ENCODE measurements at places on chromosomes 13 and 19.
A peak's percentile ranks its signal among the peaks of the same experiment; 100 is the strongest.

DNA sequence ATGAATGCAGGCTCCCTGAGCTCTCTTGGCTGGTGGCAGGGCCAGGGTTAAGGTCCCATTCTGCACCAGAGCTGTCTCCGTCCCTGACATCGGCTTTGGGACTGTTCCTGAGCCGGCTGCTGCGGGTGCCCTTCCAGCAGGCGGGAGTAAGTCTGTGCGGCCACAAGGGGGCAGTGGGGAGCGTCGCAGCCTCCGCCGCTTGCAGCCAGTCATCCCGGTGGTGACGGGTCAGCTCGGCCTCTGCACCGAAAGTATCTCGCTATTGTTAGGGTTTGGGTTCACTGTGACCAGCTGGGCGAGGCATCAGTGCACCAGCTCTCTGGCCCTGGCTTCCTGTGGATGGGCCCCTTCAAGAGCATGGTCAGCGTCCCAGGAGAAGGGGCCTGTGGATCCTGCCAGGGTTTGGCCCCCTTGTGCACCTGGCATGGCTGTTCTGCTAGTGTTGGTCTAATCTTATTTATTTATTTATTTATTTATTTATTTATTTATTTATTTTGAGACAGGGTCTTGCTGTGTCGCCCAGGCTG, 15.1 kb downstream of the NDUFB7 start:
- peak; percentile 91 for DNase-seq
- no peaks in the 10 kb centered on the region for H3K27me3 ChIP-seq
- no peak overlapping the region for H3K4me3 ChIP-seq
- H3K36me3 ChIP-seq = peaks cover 4% of the 10 kb centered on the region
- H3K27ac ChIP-seq = no peak overlapping the region

- peak; percentile 58 for DNase-seq
- peaks cover 12% of the 10 kb centered on the region for H3K4me1 ChIP-seq
- peaks cover 4% of the 10 kb centered on the region for H3K36me3 ChIP-seq
- H3K27me3 ChIP-seq = no peaks in the 10 kb centered on the region
- no peak overlapping the region for H3K4me3 ChIP-seq
Observed at GRCh38 chr19:45505151-45505995, 1.9 kb upstream of the VASP start.

- no peak overlapping the region for H3K27ac ChIP-seq
- no peaks in the 10 kb centered on the region for H3K36me3 ChIP-seq
- no peak overlapping the region for H3K4me3 ChIP-seq
- H3K4me1 ChIP-seq = no peaks in the 10 kb centered on the region
- no peaks in the 10 kb centered on the region for H3K27me3 ChIP-seq
Observed at GRCh38 chr19:23406721-23407120, 11.4 kb upstream of the ZNF91 start.

- H3K4me1 ChIP-seq = no peaks in the 10 kb centered on the region
- H3K27ac ChIP-seq = no peak overlapping the region
- no peaks in the 10 kb centered on the region for H3K36me3 ChIP-seq
- no peaks in the 10 kb centered on the region for H3K27me3 ChIP-seq
- DNase-seq = no peak
Observed at GRCh38 chr19:41533671-41534215, 42.2 kb upstream of the CEACAM21 start.

- H3K36me3 ChIP-seq = no peaks in the 10 kb centered on the region
- H3K27ac ChIP-seq = no peak overlapping the region
- no peak overlapping the region for H3K4me3 ChIP-seq
- H3K4me1 ChIP-seq = no peaks in the 10 kb centered on the region
- DNase-seq = no peak
Observed at GRCh38 chr13:81577601-81578195, 1236.8 kb upstream of the SPRY2 start.

DNA sequence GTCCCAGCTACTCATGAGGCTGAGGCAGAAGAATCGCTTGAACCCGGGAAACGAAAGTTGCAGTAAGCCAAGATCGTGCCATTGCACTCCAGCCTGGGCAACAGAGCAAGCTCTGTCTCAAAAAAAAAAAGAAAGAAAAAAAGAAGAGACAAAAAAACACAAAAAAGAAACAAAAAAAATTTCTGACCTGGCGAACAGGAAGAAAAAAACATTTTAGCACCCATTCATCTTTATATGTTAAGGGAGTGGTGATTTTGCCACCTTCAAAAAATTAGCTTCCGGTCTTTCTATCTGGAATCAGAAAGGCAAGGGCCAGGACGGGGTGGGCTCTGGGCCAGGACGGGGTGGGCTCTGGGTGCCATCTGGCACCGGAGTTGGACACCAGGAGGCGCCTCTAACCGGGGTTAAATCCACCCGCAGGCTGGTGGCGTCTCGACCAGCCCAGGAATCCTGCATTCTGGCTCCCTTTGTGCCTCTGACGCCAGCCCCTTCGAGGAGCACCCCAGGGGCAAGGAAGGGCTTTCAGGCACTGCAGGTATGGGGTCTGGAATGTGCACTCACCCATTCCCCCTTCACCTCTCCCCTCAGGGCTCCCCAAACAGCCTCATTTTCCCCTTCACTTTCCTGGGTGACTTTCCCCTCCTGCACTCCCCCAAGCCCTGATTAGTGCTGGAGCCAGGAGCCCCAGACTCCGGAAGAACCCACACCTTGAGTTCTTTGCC, 10.4 kb upstream of the ZSWIM4 start:
- peak overlapping the region; percentile 73 for H3K27ac ChIP-seq
- no peak overlapping the region for H3K4me3 ChIP-seq
- no peaks in the 10 kb centered on the region for H3K27me3 ChIP-seq
- DNase-seq = peak; percentile 79

DNA sequence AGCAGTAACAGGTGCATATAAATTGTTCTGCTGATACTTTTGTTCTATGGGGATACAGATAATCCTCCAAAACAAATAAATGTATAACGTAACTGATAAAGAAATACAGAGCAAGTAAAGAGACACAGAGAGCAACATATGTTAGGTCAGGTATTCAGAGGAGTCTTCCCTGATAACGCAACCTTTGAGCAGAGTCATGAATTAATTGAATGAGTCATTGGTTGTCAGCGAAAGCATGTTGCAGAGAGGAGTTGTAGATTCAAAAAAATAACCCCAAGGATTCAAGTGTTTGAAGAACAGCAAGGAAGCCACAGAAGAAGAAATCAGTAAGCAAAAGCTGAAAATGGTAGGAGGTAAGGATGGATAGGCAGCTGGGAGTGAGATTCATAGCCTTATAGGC, 245.2 kb downstream of the TBC1D4 start:
- H3K4me1 ChIP-seq = no peaks in the 10 kb centered on the region
- H3K36me3 ChIP-seq = peaks cover 2% of the 10 kb centered on the region
- DNase-seq = no peak
- no peak overlapping the region for H3K4me3 ChIP-seq
- no peaks in the 10 kb centered on the region for H3K27me3 ChIP-seq

DNA sequence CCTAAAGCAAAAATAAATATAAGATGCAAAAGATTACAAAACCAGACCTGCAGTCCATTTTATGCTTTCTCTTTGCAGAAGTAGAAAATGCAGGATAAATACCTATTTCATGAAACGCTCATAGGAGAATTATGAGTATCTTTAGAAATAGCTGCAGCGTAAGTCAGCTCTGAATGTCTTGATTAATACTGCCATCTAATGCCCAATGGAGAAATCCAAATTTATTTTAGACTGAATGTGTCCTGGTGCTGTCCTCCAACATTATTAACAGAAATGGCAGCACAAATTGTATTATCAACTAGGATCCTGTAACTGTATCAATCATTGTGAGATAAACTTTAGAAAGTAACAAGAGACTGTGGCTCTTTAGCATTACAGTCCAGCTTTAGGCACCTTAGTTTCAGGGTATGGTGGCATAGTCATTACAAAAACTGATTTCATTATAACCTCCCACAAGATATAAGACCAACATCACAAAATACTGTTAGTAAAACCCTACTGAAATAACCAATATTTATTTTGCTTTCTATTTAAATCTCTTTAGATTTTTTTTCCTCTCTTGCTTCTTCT, 162.1 kb upstream of the MIR17HG start:
- H3K4me3 ChIP-seq = no peak overlapping the region
- no peak for DNase-seq
- H3K27ac ChIP-seq = no peak overlapping the region
- no peaks in the 10 kb centered on the region for H3K27me3 ChIP-seq
- no peaks in the 10 kb centered on the region for H3K36me3 ChIP-seq

DNA sequence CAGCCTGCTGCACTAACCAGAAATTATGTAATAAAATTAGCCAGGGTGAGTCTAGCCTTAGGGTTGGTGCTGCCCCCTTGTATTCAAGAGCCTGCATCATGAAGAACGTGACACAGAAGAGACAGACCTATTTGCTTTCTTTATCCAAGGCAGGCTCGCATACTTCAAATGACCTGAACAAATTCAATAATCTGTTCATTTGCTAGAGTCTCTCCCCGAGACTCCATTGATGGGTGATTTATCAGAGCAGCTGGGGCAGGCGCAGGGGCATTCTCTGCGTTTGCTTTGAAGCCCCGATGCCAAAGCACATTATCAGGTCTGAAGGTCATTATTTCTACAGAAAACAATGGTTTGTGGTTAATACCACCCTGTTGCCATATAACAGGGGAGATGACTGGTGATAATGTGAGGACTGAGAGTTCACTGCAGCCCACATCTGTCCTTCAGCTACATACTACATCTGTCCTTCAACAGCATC, 520.3 kb downstream of the DIAPH3 start:
- DNase-seq = no peak
- no peak overlapping the region for H3K27ac ChIP-seq
- no peaks in the 10 kb centered on the region for H3K27me3 ChIP-seq
- peaks cover 13% of the 10 kb centered on the region for H3K4me1 ChIP-seq
- H3K36me3 ChIP-seq = no peaks in the 10 kb centered on the region

DNA sequence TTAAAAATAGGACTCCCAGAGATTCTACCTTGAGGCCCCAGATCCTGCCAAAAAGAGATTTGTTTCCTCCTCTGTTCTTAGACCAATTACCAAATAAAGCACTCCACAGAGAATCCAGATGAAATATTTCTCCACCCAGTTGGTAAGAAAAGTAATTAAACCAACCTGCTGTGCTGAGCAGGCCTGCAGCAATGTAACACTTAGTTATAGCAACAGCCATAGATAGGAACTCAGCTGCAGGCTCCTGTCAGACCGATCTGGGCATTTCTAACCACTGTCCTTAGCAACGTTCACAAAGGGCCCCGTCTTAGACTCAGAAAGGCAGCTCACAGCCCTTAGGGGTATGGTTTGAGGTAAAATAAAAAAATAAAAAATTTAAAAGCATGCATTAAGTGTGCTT, 271.1 kb downstream of the KCNRG start:
- H3K4me3 ChIP-seq = no peak overlapping the region
- H3K36me3 ChIP-seq = no peaks in the 10 kb centered on the region
- H3K4me1 ChIP-seq = no peaks in the 10 kb centered on the region

GRCh38 chr19:49335071-49335783, at the start of gene CD37:
CD37 (plus strand) TSS chr19:49335406; CDS start chr19:49335541, 135 bp downstream.
- peaks cover 7% of the 10 kb centered on the region for H3K36me3 ChIP-seq
- H3K27ac ChIP-seq = no peak within 1 kb of the TSS
- no peak for DNase-seq
- H3K4me3 ChIP-seq = no peak within 1 kb of the TSS
- H3K4me1 ChIP-seq = peaks cover 15% of the 10 kb centered on the region

DNA sequence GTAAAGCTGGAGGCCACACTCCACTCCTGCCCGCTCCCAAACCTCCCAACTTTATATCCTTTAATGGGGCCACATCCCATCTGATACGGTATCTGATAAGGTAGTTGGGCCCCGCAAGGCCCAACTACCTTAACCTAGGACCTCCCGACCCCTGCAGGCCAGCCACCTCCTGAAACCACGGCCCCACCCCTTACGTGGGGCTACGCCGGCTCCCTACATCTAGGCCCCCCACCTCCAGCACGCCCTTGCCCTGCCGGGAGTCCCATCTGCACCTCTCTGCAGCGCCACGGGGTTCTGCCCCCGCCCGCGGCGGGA, 2.2 kb downstream of the IGFLR1 start:
- no peak for DNase-seq
- peaks cover 12% of the 10 kb centered on the region for H3K4me1 ChIP-seq
- peaks cover 40% of the 10 kb centered on the region for H3K36me3 ChIP-seq

DNA sequence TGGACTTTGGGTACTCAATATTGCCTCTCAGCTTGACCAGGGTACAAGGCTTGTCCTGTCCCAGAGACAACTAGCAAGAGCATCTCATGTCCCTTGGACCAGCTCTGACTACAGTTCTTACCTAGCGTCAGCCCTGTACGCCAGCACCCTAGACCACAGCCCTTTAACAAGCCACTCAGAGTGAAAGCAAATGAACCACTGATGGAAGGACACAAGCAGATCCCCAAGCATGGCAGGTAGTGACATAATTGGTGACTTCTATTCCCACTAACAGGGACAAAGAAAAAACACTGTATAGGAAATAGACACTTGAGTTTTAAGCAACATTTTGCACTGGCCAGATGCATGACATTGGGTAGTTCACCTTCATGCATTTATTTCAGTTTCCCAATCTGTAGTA, 8.8 kb upstream of the LRCH1 start:
- no peak overlapping the region for H3K27ac ChIP-seq
- H3K4me3 ChIP-seq = no peak overlapping the region
- no peaks in the 10 kb centered on the region for H3K36me3 ChIP-seq
- H3K4me1 ChIP-seq = peaks cover 8% of the 10 kb centered on the region

DNA sequence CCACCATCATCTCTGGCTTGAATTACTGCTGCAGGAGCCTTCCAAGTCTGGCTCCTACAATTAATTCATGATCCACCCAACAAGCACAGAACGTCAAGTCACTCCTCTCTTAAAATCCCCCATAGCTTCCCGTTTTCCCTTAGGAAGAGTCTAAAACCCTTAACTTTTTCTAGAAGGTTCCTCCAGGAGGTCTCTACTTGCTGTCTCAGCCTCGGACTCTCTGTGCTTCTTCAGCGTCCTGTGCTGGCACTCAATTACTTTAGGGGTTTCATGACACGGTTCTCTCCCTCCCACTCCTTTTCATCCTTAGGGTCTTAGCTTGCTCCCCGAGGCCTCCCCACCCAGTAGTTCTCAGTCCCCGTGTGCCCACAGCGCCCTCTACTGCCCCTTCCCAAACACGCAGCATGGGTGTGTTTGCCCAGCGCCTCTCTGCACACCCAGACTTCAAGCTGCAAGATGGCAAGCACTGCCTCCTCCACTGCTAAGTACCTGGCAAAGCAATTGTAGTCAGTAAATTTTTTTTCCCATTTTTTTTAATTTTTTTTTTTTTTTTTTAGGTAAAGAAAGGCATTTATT, 25.8 kb upstream of the MAP3K10 start:
- H3K36me3 ChIP-seq = no peaks in the 10 kb centered on the region
- no peaks in the 10 kb centered on the region for H3K4me1 ChIP-seq
- H3K27me3 ChIP-seq = no peaks in the 10 kb centered on the region
- DNase-seq = peak; percentile 10
- H3K27ac ChIP-seq = no peak overlapping the region

GRCh38 chr19:5789886-5790558, 941 bp downstream of the DUS3L start:
- no peak for DNase-seq
- H3K4me1 ChIP-seq = peaks cover 3% of the 10 kb centered on the region
- H3K36me3 ChIP-seq = peaks cover 49% of the 10 kb centered on the region
- H3K27me3 ChIP-seq = no peaks in the 10 kb centered on the region
- H3K4me3 ChIP-seq = peak overlapping the region; percentile 58

- peaks cover 30% of the 10 kb centered on the region for H3K27me3 ChIP-seq
- DNase-seq = no peak
- H3K4me1 ChIP-seq = peaks cover 3% of the 10 kb centered on the region
- H3K27ac ChIP-seq = no peak overlapping the region
- H3K4me3 ChIP-seq = peak overlapping the region; percentile 25
Observed at GRCh38 chr19:41939861-41940730, 11.8 kb upstream of the ERFL start.

- H3K4me3 ChIP-seq = no peak overlapping the region
- DNase-seq = no peak
- H3K27ac ChIP-seq = no peak overlapping the region
- H3K36me3 ChIP-seq = no peaks in the 10 kb centered on the region
Observed at GRCh38 chr13:48561466-48562235, 28.8 kb upstream of the RCBTB2 start.
